Keratinocyte (primary cell): ENCODE measurements at places on chromosomes 5 and 9. TPM values are rescaled to one million over a fixed set of nuclear protein-coding genes. Genes with fewer than 3 reads are reported as not detected.

CDO1 gene
- not detected in 3 replicates for polyA plus RNA-seq

- DNase-seq, result no peak
Measured at GRCh38 chr5:150120062-150120441, 33.7 kb upstream of the CSF1R start.

- no peak for DNase-seq
Measured at GRCh38 chr5:167574464-167574863, 717.0 kb upstream of the WWC1 start.

EXOSC3 gene
- polyA plus RNA-seq, result 24.8 to 48.8 TPM (median 37.1 TPM) in 3 replicates

PSAT1 gene
- polyA plus RNA-seq, result 30.2 to 88.9 TPM (median 62.7 TPM) in 3 replicates

- DNase-seq, result no peak
Measured at GRCh38 chr5:108747111-108747773, 455 bp upstream of the FER start.

DNA sequence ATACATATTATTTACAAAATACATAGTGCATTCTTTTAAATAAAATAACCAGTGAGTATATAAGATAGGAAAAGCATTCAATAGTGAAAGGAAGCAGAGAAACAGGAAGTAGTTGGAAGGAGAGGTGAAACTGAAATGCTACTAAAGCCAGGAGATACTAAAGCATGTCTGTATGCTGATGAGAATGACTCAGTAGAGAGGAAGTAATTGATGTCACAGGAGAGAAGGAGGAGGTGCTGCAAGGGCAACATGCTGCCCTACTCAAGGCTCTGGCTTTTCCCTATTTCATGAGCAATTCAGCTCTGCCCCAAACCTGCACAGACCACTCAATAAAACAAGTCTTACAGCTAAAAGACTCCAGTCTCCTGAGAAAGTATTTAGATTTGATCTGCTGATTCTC lies 108.5 kb upstream of the TXNDC8 start:
- no peak for DNase-seq

SPATA31C1 gene
- not detected in 3 replicates for polyA plus RNA-seq

DNA sequence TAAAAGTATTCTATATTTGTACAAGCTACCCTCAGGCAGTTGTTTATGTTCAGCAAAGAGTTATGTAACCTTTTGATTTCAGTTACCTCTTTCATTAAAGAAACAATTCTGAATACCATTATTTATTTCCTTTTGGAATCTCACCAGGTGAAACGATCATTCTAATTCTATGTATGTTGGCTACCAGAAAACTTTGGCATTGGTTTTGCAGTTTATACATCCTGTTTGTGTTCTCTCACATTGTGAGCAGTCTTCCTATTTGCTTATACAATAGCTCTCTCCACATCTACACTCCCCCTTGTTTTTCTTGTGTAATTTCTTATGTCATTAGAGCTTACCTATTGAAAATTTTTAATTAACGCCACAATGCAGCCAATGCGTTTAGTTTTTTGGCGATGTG lies 276.0 kb upstream of the MPDZ start:
- no peak for DNase-seq

DNA sequence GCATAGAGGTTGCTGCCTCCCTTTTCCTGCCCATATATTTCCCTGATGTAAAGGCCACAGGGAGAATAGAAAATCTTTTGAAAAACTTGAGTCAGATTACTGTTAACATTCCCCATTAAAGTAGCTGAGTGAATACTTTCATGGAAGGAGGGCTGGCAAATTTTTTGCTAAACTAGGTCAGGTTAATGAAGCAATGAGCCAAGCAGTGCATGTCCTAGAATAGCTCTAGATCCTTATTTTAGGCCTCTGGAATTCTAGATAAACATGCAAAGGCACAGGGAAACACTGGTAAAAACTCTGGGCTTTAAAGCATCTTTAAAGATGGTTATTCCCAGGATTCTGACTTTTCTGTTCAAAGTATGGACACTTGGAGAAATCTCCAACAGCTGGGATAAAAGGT lies 27.9 kb downstream of the TTC1 start:
- DNase-seq, result no peak

GABRA6 gene
- not detected in 3 replicates for polyA plus RNA-seq

DNA sequence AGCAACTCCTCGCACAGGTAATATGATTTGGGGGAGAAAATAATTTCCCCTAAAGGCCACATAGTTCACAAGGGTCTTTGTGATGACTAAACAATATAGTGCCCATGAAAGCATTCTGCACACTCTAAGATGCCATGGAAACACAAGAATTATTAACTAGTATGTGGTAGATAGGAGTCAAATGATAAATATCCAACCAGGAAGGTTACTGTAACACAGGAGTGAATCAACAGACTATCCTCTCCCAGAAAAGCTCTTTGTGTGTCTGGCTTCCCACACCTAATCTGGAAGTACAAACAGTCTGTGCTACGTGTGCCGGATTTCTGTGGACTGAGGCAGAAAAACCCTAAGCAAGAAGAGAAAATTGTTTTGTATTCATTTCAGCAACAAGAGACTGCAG lies 70.0 kb downstream of the OTP start:
- no peak for DNase-seq

GRCh38 chr9:133470427-133470924 lies 8.4 kb downstream of the SLC2A6 start:
- no peak for DNase-seq

DNA sequence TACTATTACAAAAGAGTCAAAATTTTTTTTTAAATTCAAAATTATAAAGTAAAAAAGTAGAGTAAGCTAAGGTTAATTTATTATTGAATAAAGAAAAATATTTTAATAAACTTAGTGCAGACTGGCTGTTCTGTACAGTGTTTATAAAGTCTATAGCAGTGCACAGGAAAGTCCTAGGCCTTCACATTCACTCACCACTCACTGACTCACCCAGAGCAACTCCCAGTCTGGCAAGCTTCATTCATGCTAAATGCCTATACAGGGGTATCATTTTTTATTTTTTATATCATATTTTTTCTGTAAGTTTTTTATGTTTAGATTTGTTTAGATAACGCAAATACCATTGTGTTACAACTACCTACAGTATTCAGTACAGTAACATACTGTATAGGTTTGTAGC lies 700.7 kb upstream of the GRAMD2B start:
- no peak for DNase-seq

HSD17B4 gene
- polyA plus RNA-seq, result 121 to 154 TPM (median 149 TPM) in 3 replicates

PCDHGA6 gene
- polyA plus RNA-seq, result 0.16 to 0.36 TPM (median 0.28 TPM) in 3 replicates

DNA sequence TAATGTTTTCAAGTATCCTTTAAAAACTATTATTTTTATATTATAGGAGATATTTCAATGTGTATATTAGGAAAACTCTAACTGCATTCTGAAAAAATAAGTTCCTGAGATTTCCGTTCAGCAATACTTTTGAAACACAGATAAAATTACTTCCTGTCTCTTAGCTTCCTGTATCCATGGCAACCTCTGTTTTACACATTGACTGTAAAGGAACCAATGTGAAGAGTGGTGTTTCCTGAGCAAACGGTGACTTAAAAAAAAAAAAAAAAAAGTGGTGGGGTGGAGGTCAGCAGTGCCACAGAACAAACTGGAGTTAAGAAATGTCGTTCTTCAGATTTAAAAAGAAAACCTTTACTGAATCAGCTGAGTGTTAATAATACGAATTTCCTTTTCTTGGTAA lies at the start of gene LRRC70:
LRRC70 (plus strand) TSS at position 280 of the 400 bp plus-strand sequence. CDS start 620 bp downstream, outside the sequence.
- no peak for DNase-seq

- no peak for DNase-seq
Measured at GRCh38 chr5:53201746-53202145, 92.2 kb upstream of the MOCS2 start.

DNA sequence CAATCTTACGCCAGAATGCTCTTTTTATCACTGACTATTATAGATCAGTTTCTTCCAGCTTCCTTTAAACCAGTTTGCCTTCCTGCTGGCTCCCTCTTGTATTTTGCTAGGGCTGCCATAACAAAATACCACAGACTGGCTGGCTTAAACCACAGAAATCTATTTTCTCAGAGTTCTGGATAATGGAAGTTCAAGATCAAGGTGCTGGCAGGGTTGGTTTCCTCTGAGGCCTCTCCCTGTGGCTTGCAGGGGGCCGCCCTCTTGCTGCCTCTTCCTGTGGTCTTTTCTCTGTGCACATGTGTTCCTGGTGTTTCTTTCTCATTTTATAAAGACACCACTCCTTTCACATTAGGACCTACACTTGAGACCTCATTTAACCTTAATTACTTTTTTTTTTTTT lies 6.8 kb upstream of the FXN start:
- no peak for DNase-seq

- no peak for DNase-seq
Measured at GRCh38 chr5:119453040-119453373, 710 bp downstream of the HSD17B4 start.

GRCh38 chr9:23721466-23721865 lies 104.6 kb downstream of the ELAVL2 start:
- DNase-seq, result no peak

DNA sequence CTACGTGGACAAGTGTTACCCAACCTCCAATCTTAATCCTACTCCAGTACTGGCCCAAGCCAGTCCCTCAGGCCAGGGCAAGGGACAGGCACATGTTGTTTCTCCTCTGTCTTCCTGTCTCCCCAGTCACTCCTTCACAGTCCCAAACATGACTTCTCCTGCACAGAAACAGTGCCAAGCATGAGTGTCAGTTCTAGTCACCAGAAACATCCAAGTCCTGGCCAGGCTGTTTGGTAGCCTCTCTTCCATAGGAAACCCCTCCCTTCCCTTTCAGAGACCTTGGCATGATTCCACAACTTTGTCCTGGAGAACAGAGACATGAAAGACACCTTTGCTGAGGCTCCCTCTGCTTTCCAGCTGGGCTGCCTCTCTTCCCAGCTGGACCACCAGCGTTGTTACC lies 56.2 kb upstream of the SLC2A8 start:
- no peak for DNase-seq

CYSRT1 gene
- polyA plus RNA-seq, result 0.80 to 1.8 TPM (median 1.2 TPM) in 3 replicates

DNA sequence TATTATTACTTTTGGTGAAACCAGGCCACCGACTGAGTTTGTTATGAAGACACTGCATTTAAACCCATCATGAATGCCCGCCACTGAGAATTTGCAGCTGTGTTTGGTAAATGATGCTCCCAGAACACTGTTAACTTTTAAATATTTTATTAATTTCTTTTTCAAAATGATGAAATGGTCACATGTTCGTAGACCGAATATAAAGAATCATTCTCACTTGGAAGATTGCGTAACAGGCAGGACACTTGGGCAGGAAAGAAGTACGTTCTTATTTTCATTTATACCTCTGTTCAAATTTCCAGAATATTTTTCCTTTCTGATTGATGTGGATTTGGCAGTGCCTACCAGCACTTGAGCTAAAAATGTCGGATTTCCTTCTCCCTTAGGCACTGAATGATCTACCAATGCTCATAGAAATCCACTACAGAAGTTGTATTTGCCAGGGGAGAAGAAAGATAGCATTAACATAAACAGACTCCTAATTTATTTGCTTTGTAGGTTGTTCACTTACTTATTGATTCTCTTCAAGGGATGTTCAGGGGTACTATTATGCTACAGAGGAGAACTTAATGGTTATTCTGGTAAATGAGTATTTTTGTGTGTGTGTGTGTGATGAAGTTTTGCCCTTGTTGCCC lies 13.8 kb downstream of the CYFIP2 start:
- no peak for DNase-seq

DNA sequence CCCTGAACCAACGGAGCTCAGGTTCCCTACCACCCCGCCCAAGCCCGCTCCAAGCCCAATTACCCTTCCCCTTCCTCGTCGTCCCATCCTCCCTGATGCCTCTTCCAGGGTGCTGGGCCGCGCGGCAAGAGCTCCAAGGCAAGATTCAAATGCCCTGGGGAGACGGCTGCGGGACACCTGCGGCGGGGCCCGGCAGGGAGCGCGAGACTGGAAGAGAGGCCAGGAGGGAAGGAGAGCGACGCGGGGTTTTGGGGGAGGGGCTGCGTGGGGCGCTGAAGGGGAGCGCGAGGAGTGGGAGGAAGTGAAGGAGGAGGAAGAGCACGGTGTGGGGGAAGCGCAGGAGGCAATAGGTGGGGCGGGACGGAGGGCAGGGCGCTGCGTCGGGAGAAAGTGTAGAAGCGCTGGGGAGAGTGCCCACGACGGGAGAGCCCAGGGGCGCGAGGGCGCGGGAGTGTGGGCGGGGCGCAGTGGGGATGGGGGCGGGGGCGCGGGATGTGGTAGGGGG lies 975 bp upstream of the NXNL2 start:
- DNase-seq, result no peak

- no peak for DNase-seq
Measured at GRCh38 chr5:125293726-125294125, 547.3 kb upstream of the ZNF608 start.

DNA sequence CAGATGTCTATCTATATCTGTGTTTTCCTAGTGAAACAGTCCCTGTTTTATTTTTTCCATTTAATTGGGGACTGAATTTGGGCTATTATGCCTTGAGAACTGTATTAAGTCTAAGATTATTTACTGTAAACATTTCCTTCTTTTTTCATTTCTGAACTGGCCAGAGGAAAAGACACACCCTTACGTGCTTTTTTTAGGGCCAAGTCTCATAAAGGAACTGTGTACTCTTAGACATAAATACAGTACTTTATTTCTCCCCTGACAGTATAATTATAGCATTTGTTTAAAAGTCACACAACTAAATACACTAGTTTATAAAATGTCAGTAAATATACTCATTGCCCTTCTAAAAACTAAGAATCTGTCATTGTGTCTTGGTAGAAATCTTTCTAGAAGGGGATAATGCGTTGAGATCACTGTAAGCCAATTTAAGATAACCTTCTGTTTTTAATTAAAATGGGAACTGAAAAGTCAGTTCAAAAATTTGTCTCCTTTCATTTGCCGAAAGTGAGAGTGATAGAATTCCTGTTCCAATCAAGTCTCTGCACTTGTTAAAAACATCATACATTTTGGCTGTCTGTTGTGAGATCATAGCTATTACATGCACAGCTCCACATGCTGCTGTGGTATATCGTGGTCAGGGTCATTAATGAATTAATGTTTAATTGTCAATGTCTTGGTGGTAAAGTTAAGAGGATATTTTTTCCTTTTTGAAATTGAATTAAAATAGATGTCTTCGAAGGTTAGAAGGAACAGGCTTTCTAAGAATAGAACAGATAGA lies 132.1 kb downstream of the FOCAD start:
- DNase-seq, result no peak
